ENCODE measurements at places on chromosomes 1 and 21. TPM values are rescaled to one million over a fixed set of nuclear protein-coding genes. Genes with fewer than 3 reads are reported as not detected.

DNA sequence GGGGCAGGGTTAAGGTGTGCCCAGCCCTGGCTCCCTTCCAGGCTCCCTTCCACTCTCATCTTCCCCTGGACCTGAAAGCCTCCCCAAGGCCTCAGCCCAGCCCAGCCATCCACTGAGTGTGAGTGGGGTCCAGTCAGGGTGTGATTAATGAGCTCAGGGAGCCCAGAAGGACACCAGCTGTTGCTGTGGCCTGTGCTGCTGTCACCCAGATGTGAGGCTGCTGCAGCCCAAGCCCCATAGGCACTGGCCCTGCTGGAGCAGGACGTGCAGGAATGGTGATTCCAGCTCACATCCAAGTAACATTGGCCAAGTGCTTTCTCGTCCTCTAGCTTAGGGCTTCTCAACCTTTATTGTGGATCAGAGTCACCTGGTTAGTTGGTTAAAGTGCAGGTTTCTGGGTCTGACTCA lies 77.6 kb downstream of the EPHB2 start:
- DNase-seq, result no peak

Gene EFNA1
- 53.3 TPM for total RNA-seq

GRCh38 chr1:32394141-32394889 lies at the start of gene BSDC1:
TSS of gene BSDC1 (minus strand) at chr1:32394441. CDS start at chr1:32394414, 27 bp downstream.
- peak; percentile 96 for DNase-seq

GRCh38 chr1:165856606-165857005 lies 29.2 kb downstream of the UCK2 start:
- DNase-seq, result no peak

- no peak for DNase-seq
These were observed 77.0 kb downstream of the ZMYM4 start for GRCh38 chr1:35345439-35345981.

Gene GPR25
- not detected for total RNA-seq

GRCh38 chr1:168135921-168136708 lies 615 bp downstream of the GPR161 start:
- no peak for DNase-seq

DNA sequence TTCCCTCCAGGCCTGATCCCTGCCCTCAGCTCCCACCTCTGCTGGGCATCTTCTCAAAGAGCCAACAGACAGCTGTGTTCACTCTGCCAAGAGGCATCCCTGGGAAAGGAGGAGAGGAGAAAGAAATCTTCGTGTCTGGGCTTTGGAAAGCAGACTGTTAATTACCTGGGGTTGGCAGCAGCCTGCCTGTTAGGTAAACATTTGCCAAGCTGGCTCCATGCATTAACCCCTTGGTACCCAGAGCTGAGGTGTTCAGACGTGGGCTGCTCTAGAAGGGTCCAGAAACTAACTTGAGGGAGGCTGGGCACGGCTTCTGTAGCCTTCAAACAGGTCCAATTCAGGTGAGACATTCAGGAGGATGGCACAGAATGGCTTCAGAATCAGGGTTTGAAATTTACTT lies 8.7 kb upstream of the EXTL1 start:
- no peak for DNase-seq
